Right ventricle myocardium inferior (tissue), 1 donor: ENCODE measurements at places on chromosomes 1 and 21.

DNA sequence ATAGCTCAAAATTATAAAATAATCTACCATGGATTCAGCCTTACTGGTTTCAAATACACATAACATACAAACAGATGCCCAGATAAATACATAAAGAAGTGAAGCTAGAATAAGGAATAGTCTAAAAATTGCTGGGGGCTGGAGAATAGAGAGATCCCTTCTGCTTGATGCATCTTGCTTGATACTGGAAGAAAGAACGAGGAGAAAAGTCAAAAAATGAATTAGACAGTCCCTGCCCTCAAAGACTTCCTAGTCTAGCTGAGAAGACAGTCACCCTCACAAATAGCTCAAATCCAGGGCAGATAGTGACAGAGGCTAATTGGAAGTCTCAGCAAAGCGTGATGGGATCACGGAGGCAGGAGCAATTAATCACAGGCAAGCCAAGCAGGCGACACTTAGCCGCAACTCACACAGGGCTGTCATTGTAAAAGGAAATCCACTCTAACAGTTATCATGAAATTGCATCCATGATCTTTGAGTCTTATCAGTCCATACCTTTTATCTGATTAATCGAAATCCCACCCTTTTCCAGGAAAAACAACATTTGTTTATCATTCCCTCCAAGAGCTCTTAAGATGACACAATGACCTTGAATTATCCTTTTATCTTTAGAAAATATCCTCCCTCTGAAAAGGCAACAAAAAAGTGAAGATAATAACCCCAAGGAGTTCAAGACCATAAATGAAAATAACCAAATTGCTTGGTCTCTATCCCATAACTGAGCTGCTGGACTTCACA lies 59.7 kb upstream of the TIAM1 start:
- no peak for DNase-seq

DNA sequence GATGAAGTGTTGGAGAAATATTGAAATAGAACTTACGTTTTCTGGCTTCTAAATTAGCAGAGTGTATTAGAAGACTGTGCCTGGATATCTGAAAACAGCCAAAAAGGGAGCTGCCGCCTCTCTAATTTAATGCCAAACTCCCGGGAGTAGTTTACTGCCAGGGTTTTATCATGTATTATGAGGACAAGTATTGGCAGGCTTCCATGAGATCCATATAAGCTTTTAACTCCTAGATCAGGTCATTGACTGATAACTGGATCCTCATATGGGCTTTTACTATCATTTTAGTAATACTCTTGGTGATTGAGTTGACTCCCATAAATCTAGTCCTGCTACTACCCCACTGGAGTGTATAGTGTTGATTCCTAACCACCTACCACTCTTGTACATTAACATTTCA lies 178.4 kb upstream of the CXADR start:
- DNase-seq: no peak

DNA sequence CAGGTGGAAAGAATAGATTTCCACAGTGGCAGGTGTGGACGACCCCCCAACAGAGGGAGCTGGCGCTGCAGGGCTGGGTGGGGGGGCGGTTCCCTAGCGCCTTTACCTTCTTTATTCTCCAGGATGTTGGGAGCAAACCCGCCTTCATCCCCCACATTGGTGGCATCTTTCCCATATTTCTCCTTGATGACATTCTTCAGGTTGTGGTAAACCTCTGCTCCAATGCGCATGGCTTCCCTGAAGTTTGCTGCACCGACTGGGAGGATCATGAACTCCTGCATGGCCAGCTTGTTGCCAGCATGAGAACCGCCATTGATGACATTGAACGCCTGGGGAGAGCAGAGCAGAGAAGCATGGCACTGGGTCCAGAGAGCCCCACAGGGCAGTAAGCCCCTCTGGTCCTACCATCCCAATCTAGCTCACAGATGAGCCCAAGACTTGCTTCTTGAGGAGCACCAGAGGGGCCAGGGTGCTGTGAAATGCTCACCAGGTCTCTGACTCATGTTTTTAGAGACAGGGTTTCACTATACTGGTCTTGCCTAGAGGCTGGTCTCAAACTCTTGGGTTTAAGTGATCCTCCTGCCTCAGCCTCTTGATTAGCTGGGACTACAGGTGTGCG lies 12.2 kb downstream of the ENO1 start:
- DNase-seq: no peak

DNA sequence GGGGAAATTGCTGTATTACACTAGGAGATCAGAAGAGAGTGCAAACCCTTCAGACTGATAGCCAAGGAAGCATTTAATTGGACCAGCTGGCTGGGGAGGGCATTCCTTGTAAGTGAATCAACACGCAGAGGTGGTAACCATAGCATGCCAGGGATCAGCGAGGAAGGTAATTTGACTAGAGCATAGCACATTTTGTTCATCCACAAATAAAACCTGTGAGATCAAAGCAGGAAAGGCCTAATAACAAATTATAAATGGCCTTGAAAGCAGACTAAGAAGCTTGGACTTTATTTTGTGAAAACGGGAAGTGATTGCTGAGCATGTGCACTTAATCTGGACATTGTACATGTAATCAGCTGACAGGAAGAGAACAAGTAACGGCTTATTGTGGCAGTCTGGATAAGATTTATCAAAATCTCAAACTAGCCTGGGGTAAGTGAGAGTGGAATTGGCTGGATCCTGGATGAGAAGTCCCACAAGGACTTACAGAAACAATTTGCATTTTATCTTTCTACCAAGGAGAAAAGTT lies 11.7 kb upstream of the CD55 start:
- DNase-seq: no peak

DNA sequence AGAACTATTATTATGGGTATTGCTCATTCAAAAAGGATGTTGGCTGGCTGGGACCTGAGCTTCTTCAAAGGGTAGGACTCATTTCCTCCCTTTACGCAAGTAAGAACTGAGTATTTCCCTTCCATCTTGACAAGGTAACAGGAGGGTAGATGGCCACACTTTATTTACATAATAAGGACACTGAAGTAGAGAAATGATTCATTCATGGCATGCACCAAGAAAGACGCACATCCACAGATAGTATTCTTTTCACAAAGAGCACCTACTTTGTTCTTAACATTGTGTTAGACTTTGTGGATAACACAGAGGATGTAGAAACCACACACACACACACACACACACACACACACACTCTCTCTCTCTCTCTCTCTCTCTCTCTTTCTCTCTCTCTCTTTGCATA lies 82.9 kb downstream of the FAM78B start:
- no peak for DNase-seq

- no peak for DNase-seq
These were observed 94.8 kb downstream of the MIS18A start for GRCh38 chr21:32184065-32184464.

DNA sequence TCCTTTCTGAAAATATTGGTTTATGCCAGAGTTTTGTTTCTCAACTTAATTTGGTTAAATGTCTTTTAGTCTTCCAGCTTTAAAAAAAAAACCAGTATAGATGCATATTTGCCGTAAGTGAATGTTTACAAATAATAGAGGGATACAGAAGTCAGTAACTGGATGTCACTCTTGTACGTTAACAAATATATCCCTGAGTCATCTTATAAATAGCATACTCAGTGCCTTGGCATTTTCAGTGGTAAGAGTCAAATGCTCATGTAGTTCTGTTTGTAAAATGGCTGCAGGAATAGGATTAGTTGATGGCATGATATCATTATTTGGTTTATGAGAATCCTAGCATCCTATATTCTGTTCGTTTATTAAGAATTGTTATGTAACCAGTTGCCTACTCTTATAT lies 55.4 kb downstream of the SPEN start:
- DNase-seq: no peak

GRCh38 chr1:59104191-59104760 lies 192.6 kb upstream of the FGGY start:
- DNase-seq: no peak

GRCh38 chr1:75710832-75711231 lies 13.7 kb upstream of the ACADM start:
- no peak for DNase-seq

GRCh38 chr1:156560585-156561163 lies 11.7 kb downstream of the IQGAP3 start:
- no peak for DNase-seq
